ENCODE measurements at places on chromosomes 2 and 18.
A peak's percentile ranks its signal among the peaks of the same experiment; 100 is the strongest.

DNA sequence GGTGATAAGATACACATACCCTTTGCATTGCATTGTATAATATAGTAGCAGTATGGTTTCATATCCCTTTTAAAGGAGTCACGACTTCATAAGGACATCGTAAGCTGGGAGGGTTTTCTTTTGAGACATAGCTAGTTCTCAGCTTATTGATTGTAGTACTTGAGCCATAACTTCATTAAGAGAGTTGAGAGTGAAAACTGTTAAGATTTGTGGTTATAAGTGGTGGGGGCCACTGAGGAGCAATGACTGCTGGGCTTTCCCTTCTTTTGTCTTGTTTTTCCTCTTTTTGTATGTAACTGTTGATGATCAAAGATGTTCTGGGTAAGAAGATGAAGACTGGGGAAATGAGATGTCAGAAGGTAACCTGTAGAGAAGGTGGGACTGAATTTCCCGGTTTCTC, 11.0 kb downstream of the EIF5B start:
- DNase-seq, result no peak

GRCh38 chr18:76407681-76408080, 87.4 kb downstream of the ZNF516 start:
- no peak for DNase-seq

- DNase-seq, result no peak
Measured at GRCh38 chr2:112272669-112273068, 2.7 kb upstream of the ZC3H6 start.

- DNase-seq, result no peak
Measured at GRCh38 chr18:61173554-61173953, 159.7 kb upstream of the CDH20 start.

DNA sequence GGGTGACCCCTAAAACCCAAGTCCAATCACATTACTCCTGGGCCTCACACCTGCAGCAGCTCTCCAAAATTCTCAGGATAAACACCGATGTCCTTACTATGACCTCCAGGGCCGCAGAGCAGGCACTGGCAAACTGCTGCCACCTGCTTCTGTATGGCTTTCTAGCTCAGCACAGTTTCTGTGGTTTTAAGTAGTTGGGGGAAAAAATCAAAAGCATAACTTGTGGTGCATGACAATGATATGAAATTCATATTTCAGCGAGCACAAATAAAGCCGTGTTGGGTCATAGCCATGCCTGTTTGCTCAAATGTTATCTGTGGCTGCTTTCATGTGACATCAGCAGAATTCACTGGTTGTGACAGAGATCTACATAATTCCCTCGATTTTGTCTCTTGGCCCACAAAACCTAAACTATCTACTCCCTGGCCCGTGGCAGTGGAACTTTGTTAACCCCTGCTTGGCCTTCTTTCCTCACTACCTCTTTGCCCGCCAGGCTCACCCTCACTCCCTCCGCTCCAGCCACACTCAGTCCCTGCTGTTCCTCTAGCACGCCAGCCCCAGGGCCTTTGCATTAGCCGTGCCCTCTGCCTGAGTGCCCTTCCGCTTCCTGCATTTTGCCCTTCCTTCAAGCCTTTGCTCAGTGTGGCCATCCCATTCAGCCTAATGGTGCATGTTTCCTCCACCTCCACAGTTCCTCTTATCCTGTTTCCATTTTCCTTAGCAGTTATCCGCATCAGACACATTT, 108.3 kb downstream of the AGAP1 start:
- no peak for DNase-seq

DNA sequence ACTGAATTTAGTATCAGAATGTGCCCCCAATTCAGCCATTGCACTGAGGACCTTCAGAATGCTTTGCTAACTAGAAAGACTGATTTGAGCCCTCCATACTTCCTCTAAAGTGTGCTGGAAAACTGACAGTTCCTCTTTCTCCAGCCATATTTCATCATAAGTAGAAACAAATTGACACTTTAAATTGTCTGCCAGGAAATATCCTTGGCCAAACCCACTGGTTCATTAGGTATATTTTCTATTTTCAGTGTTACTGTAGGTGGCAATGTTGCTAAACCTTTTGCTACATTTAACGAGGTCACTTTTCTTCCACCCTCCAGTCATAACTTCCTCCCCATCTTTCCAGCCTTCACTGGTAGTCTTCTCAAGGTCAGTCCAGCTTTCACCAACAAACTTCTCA, 21.5 kb downstream of the SP5 start:
- DNase-seq, result no peak

- peak; percentile 59 for DNase-seq
Measured at GRCh38 chr2:191976436-191976835, 129.5 kb upstream of the CAVIN2 start.

DNA sequence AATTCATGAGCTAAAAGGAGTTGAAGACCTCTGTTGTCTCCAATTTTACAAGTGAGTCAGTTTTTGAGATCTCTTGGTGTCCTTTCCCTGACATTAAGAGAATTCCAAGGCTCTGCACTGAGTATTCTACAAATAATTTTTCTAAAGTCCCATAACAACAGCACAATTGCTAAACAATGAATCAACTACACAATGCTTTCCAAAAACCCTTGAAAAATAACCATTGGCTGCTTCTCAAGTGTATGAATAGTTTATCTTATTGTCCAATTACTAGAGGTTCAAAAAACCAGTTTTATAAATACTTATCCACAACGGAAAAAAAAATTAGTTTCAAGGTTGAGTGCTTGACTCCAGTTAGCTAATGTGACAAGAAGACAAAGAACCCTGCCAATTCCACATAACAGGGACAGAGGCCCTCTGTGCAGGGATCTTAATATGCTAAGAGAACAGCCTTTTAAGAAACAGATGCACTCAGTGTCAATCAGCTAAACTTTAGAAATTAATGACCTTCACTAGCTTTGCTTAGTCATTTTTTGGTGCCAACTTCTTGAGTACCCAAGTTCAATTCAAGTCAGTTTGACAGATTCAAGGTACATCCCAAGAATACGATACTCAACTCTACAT, 266.6 kb upstream of the CYP26B1 start:
- DNase-seq, result no peak

DNA sequence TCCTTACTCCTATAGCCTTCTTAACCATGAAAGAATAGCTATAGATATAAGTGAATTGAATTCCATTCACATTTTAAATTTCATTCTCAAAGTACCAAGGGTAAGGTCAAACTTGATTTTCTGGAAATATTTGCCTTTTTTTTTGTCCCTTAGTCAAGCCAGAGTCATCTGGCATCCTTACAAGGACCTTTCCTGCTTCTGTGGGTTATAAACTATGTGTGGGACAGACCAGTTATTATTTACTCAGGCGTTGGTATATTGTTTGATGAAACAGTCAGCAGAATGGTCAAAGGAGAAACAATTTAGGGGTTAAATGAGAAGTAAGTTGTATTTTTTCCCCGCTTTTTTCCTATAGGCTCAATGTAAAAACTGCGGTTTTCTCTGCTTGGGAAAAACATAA, 1103.2 kb upstream of the ZEB2 start:
- DNase-seq, result peak; percentile 53

GRCh38 chr2:115163572-115163971, 721.1 kb downstream of the DPP10 start:
- DNase-seq, result no peak

- no peak for DNase-seq
Measured at GRCh38 chr2:189178054-189178453, 1.5 kb downstream of the COL5A2 start.

GRCh38 chr2:120659275-120659977, 76.2 kb upstream of the GLI2 start:
- no peak for DNase-seq

DNA sequence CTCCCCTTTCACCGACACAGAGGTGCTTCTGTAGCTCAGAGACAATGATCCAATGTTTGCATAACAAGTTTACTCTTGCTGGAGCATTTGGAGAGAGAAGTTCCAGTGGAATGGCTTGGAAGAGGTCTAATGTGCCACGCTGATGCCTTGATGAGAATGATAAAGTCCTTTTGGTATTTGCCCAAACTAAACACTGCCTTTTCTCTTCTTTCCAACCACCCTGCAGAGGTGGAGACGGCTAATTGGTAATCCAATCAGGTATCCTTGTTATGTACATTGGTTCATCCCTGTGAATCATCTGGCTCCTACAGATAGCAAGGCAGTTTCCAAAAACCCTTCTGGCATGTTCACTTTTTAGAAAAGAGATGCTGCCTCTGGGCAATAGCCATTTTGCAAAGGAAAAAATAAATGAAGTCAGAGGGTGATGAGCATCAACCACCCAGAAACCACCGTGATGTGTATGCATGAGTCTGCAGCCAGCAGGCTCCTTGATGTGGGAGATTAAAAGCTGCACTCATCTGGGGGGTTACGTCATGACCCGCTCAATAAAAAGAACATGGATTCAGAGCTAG, 40.6 kb downstream of the KIAA2012 start:
- DNase-seq, result peak; percentile 48
